ENCODE measurements at places on chromosomes 6 and 20. TPM values are rescaled to one million over a fixed set of nuclear protein-coding genes. Genes with fewer than 3 reads are reported as not detected.

DNA sequence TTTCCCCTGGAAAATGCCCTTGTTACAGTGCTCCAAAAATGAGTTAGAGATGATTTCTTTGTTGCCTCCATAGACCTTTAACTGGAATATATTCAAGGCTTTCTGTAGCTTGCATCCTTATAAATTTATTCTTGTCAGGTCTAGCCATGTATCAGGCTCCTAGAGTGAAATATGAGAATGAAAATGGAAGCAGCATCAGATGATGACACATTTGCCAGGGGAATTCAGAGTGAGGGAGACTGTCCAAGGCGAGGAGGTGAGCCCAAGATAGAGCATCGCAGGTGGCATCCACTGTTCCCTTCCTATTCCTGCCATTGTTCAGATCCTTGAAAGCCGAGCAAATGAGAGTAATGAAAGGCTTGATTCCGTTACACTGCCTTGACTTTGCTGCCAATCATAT lies 386.8 kb downstream of the SAMD5 start:
- H3K27ac ChIP-seq, result no peak overlapping the region
- no peaks in the 10 kb centered on the region for H3K27me3 ChIP-seq
- H3K4me3 ChIP-seq, result no peak overlapping the region
- H3K36me3 ChIP-seq, result no peaks in the 10 kb centered on the region
- DNase-seq, result no peak
- peaks cover 2% of the 10 kb centered on the region for H3K4me1 ChIP-seq

Gene THEMIS
- total RNA-seq, result 0.05 TPM

Gene VWA7
- 1.2 TPM for total RNA-seq

GRCh38 chr6:124530926-124531325 lies 431.3 kb upstream of the RNF217 start:
- no peaks in the 10 kb centered on the region for H3K27me3 ChIP-seq
- no peak overlapping the region for H3K4me3 ChIP-seq
- H3K4me1 ChIP-seq, result no peaks in the 10 kb centered on the region
- DNase-seq, result no peak
- H3K27ac ChIP-seq, result no peak overlapping the region

Gene CCN5
- total RNA-seq, result 194 TPM

DNA sequence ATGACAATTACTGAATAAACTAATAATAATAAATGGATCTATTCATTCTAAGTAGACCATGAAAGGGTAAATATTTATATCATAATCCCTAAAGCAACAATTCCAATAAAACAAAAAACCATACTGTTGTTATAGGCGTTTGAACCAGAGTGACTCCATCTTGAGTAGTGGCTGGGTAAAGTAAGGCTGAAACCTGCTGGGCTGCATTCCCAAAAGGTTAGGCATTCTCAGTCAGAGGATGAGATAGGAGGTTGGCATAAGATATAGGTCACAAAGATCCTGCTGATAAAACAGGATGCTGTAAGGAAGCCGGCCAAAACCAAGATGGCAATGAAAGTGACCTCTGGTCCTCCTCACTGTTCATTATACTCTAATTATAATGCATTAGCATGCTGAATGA lies 8.3 kb downstream of the OR2H1 start:
- H3K4me1 ChIP-seq, result no peaks in the 10 kb centered on the region
- H3K4me3 ChIP-seq, result no peak overlapping the region
- H3K36me3 ChIP-seq, result no peaks in the 10 kb centered on the region
- no peak for DNase-seq
- H3K27ac ChIP-seq, result no peak overlapping the region

Gene JPH2
- 2.5 TPM for total RNA-seq

DNA sequence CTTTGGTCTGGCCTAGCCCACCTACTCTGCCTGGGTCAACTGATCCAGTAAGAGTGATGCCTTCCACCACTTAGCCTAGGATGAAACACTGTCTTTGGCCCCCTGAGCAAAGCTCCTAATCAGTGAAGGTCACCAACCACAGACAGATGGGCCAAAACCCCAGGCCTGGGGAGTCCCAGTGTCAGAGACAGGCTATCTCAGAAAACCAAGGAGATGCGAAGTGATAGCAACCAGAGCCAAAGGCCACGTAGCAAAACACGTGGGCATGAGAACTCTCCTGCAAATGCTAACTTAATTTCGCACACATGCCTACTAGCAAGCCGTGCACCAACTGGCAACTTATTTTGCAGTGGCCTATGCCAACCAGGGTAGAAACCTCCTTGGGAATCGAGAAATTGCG lies 29.1 kb downstream of the AGPAT4 start:
- no peaks in the 10 kb centered on the region for H3K36me3 ChIP-seq
- no peaks in the 10 kb centered on the region for H3K4me1 ChIP-seq
- no peak overlapping the region for H3K27ac ChIP-seq
- DNase-seq, result no peak

Gene MMUT
- 15.5 TPM for total RNA-seq

DNA sequence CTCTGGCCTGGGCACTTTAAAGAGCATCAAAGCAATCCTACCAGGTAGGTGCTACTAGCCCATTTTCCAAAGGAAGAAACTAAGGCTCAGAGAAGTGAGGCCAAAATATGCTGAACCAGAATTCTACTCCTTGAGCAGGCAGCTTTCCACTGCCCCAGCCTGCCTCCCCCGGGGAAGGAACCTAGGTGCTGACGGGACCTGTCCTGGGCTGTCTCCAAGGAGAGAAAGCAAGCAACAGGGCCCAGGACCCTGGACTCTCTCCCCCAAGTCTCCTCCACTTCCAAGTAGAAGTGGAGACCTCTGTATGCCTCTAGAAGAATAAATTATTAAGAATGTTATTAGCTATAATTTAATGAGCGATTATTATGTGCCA lies 159.5 kb downstream of the MRPL14 start:
- H3K27ac ChIP-seq, result no peak overlapping the region
- H3K4me3 ChIP-seq, result no peak overlapping the region
- no peak for DNase-seq
- no peaks in the 10 kb centered on the region for H3K27me3 ChIP-seq

GRCh38 chr6:41132254-41132653 lies 21.9 kb downstream of the TREML1 start:
- no peaks in the 10 kb centered on the region for H3K27me3 ChIP-seq
- H3K4me3 ChIP-seq, result no peak overlapping the region

GRCh38 chr6:148617530-148617929 lies 129.3 kb upstream of the UST start:
- H3K27ac ChIP-seq, result no peak overlapping the region
- no peaks in the 10 kb centered on the region for H3K36me3 ChIP-seq
- no peak for DNase-seq
- no peaks in the 10 kb centered on the region for H3K4me1 ChIP-seq

Gene DEFB124
- total RNA-seq, result not detected

- H3K4me1 ChIP-seq, result peaks cover 26% of the 10 kb centered on the region
- H3K36me3 ChIP-seq, result no peaks in the 10 kb centered on the region
- no peaks in the 10 kb centered on the region for H3K27me3 ChIP-seq
- no peak overlapping the region for H3K4me3 ChIP-seq
- DNase-seq, result no peak
Measured at GRCh38 chr20:10505827-10506226, 70.7 kb downstream of the SLX4IP start.

DNA sequence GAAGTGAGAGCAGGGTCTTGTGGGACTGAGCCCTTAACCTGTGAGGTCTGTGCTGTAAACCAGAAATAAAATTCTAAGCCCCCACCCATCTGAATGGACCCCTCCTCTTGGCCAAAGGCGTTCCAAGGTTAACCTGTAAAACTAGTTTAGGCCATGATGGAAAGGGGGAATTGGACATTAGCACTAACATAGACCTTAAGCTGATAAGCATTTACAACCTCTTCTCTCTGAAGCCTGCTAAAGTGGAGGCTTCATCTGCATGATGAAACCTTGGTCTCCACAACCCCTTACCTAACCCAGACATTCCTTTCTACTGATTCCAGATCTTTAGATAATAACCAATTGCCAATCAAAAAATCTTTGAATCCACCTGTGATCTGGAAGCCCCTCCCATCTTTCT lies 25.8 kb downstream of the PIGT start:
- no peaks in the 10 kb centered on the region for H3K27me3 ChIP-seq
- H3K4me3 ChIP-seq, result no peak overlapping the region
- no peaks in the 10 kb centered on the region for H3K36me3 ChIP-seq
- peaks cover 2% of the 10 kb centered on the region for H3K4me1 ChIP-seq

All from ovary (tissue), 10 donors.